Endothelial cell of coronary artery (primary cell): ENCODE measurements at places on chromosomes 16 and 17. TPM values are rescaled to one million over a fixed set of nuclear protein-coding genes. Genes with fewer than 3 reads are reported as not detected.

The SLC35G6 gene
- not detected in 2 replicates for total RNA-seq

The RASL10B gene
- 0.19 and 0.27 TPM in 2 replicates for total RNA-seq

The HOXB3 gene
- total RNA-seq: 9.1 and 12.2 TPM in 2 replicates

The HSF5 gene
- under 0.01 TPM in 1 of 2 replicates, not detected in the other for total RNA-seq

The SLC5A11 gene
- total RNA-seq: 0.27 TPM in 1 of 2 replicates, not detected in the other

The ELMO3 gene
- total RNA-seq: 0.72 and 1.2 TPM in 2 replicates

The KRT12 gene
- total RNA-seq: not detected in 2 replicates

The FBXL20 gene
- total RNA-seq: 9.8 and 11.3 TPM in 2 replicates

The KCNH6 gene
- not detected in 2 replicates for total RNA-seq

The MTHFSD gene
- total RNA-seq: 11.0 and 14.1 TPM in 2 replicates
